Calu3 (cell line): ENCODE measurements at places on chromosomes 3 and 15.

DNA sequence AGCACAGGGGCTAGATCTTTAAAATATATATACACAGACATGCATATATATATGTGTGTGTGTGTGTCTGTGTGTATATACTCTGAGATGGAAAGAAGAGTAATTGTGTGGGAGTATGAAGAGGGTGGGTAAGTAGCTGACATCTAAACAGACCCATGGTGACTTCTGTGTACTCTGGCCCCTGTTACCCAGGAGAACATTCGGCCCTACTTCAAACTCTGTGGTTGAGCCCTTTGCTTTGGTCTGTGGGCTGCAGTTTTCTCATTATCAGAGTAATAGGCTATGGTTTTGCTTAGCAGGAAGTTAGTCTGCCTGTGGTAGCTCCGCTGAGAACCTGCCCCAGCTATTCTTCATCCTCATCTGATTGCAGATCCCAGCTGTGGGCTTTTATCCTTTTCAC is 141.4 kb downstream of the RBPMS2 start:
- no peaks in the 10 kb centered on the region for H3K27me3 ChIP-seq
- no peak for DNase-seq
- peaks cover 35% of the 10 kb centered on the region for H3K4me1 ChIP-seq
- peak overlapping the region; percentile 55 for H3K4me3 ChIP-seq

GRCh38 chr15:65971741-65971995 is 102.4 kb downstream of the RAB11A start:
- H3K27me3 ChIP-seq: peaks cover 18% of the 10 kb centered on the region
- DNase-seq: no peak
- no peak overlapping the region for H3K4me3 ChIP-seq
- H3K36me3 ChIP-seq: peaks cover 6% of the 10 kb centered on the region

DNA sequence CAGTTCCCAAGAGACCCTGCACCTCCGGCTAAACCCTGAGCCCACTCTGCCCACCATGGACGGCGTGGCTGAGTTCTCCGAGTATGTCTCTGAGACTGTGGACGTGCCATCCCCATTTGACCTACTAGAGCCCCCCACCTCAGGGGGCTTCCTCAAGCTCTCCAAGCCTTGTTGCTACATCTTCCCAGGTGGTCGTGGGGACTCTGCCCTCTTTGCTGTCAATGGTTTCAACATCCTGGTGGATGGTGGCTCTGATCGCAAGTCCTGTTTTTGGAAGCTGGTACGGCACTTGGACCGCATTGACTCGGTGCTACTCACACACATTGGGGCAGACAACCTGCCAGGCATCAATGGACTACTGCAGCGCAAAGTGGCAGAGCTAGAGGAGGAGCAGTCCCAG is 4.0 kb downstream of the MAP1A start:
- H3K27me3 ChIP-seq: peaks cover 89% of the 10 kb centered on the region
- no peaks in the 10 kb centered on the region for H3K4me1 ChIP-seq
- no peak for DNase-seq
- H3K4me3 ChIP-seq: no peak overlapping the region
- H3K36me3 ChIP-seq: no peaks in the 10 kb centered on the region
- no peak overlapping the region for H3K27ac ChIP-seq

GRCh38 chr15:56102441-56102840 is 109.0 kb upstream of the NEDD4 start:
- no peaks in the 10 kb centered on the region for H3K27me3 ChIP-seq
- no peak for DNase-seq

DNA sequence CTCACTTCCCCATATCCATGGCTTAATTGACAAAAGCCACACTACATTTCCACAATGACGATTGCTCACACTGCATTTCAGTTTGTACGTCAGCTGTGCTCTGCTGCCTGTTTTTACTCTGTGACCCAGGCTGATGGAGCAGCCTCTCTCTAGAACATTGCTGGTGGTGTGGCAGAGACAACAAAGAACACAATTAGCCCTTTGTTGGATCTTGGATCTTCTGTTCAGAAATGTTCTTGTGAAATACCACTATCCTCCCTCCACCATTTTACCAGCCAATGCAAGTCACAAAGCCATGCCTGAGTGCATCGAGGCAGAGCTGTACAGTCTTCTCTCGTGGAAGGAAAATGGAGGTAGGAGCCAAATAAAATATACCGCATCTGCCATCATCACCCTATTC is 56.9 kb upstream of the TBC1D5 start:
- no peak overlapping the region for H3K4me3 ChIP-seq
- no peaks in the 10 kb centered on the region for H3K36me3 ChIP-seq
- DNase-seq: no peak
- H3K4me1 ChIP-seq: peaks cover 10% of the 10 kb centered on the region
- H3K27ac ChIP-seq: no peak overlapping the region

- no peaks in the 10 kb centered on the region for H3K36me3 ChIP-seq
- no peak overlapping the region for H3K4me3 ChIP-seq
- no peaks in the 10 kb centered on the region for H3K4me1 ChIP-seq
- no peaks in the 10 kb centered on the region for H3K27me3 ChIP-seq
- DNase-seq: peak; percentile 27
Measured at GRCh38 chr3:87145553-87145952, 81.6 kb upstream of the CHMP2B start.

GRCh38 chr15:55942332-55942731 is 51.1 kb downstream of the NEDD4 start:
- DNase-seq: no peak
- H3K27me3 ChIP-seq: no peaks in the 10 kb centered on the region
- H3K27ac ChIP-seq: no peak overlapping the region
- no peak overlapping the region for H3K4me3 ChIP-seq

- no peak overlapping the region for H3K4me3 ChIP-seq
- no peaks in the 10 kb centered on the region for H3K27me3 ChIP-seq
- H3K4me1 ChIP-seq: no peaks in the 10 kb centered on the region
- H3K27ac ChIP-seq: no peak overlapping the region
- no peaks in the 10 kb centered on the region for H3K36me3 ChIP-seq
Measured at GRCh38 chr3:58868097-58868779, 181.6 kb downstream of the CFAP20DC start.

GRCh38 chr15:38017721-38018120 is 83.3 kb downstream of the TMCO5A start:
- no peak overlapping the region for H3K27ac ChIP-seq
- DNase-seq: no peak
- H3K36me3 ChIP-seq: no peaks in the 10 kb centered on the region
- no peaks in the 10 kb centered on the region for H3K27me3 ChIP-seq
- H3K4me3 ChIP-seq: no peak overlapping the region

- peaks cover 4% of the 10 kb centered on the region for H3K36me3 ChIP-seq
- H3K27me3 ChIP-seq: no peaks in the 10 kb centered on the region
- peak overlapping the region; percentile 80 for H3K27ac ChIP-seq
- no peak overlapping the region for H3K4me3 ChIP-seq
Measured at GRCh38 chr3:106336619-106337018, 467.8 kb upstream of the CBLB start.

DNA sequence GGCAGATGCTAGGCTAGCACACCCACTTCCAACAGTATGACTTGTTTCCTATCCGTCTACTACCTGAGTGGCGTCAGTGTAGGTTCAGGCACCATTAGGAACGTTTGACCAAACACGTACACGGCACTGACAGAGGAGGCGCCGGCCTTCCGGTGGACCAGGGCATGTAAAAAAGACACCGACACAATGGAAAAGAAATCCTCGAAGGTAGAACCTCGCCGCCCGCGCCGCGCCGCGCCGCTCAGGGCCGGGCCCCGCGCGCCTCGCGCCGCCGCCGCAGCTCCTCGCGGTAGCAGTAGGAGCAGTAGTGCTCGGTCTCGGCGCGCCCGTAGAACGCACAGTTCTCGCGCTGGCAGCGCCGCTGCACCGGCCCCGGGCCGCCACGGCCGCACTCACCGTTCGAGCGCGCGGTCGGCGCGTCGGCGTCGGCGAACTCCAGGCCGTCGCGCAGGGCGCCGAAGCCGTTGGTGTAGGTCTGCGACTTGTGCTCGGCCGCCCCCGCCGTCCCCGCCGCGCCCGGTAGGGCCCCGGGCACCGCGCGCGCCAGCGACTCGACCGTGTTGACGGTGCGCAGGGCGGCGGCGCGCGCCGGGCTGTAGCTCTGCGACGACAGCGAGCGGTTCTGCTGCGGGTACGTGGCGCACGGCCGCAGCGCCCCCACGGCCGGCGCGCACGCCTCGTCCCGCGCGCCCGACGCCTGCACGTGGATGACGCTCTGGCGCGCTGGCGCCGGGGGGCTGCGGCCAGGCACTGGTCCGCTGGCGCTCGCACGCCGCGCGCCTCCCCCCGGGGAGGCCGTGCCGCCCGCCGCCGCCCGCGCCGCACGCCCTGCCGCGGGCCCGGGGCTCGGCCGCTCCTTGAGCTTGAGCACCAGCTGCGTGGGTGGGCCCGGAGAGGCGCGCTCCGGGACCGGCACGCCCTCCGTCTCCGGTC is 156.7 kb downstream of the KLF13 start:
- H3K36me3 ChIP-seq: no peaks in the 10 kb centered on the region
- DNase-seq: no peak
- no peaks in the 10 kb centered on the region for H3K4me1 ChIP-seq
- H3K27ac ChIP-seq: no peak overlapping the region
- no peak overlapping the region for H3K4me3 ChIP-seq
- no peaks in the 10 kb centered on the region for H3K27me3 ChIP-seq

DNA sequence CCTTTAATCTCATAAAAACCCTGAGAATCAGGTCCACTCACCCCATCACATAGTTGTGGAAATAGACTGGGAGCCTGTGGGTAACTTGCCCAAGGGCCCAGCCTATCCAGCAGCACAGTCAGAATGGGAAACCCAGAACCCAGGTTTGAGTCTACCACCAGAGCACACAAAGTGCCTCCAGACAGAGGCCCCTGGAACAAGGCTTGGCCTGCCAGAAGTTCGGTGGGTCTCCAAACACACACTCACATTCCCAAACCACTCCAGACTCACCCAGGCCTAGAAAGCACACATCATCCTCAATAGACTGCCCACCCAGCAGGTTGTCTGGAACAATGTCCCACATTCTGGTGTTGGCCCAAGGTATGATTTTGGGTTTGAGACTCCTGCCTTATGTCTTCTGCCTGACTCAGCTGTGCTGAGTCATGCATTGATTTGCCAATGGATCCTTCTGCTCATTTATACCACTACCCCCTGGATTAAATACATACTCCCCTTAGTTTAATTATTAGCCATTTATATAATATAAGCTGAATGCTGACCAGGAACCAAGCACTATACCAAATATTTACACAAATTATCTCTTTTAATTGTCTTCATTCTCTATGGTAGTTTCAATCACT is 4.5 kb downstream of the SLC12A8 start:
- no peak overlapping the region for H3K27ac ChIP-seq
- H3K4me3 ChIP-seq: no peak overlapping the region
- no peaks in the 10 kb centered on the region for H3K27me3 ChIP-seq
- DNase-seq: no peak

- no peak overlapping the region for H3K4me3 ChIP-seq
- no peaks in the 10 kb centered on the region for H3K27me3 ChIP-seq
- no peak overlapping the region for H3K27ac ChIP-seq
- H3K4me1 ChIP-seq: no peaks in the 10 kb centered on the region
Measured at GRCh38 chr15:93986400-93986984, 244.9 kb upstream of the MCTP2 start.

GRCh38 chr3:169420429-169420828 is 243.1 kb downstream of the MECOM start:
- no peaks in the 10 kb centered on the region for H3K36me3 ChIP-seq
- H3K4me1 ChIP-seq: no peaks in the 10 kb centered on the region
- DNase-seq: no peak
- H3K27me3 ChIP-seq: no peaks in the 10 kb centered on the region

GRCh38 chr15:32717426-32718226 is at the start of gene GREM1:
TSS of gene GREM1 (plus strand) at chr15:32718004. CDS start at chr15:32730691, 12,687 bp downstream.
- no peak within 1 kb of the TSS for H3K4me3 ChIP-seq
- H3K4me1 ChIP-seq: no peaks in the 10 kb centered on the region
- H3K27me3 ChIP-seq: no peaks in the 10 kb centered on the region
- H3K36me3 ChIP-seq: no peaks in the 10 kb centered on the region
- no peak within 1 kb of the TSS for H3K27ac ChIP-seq

DNA sequence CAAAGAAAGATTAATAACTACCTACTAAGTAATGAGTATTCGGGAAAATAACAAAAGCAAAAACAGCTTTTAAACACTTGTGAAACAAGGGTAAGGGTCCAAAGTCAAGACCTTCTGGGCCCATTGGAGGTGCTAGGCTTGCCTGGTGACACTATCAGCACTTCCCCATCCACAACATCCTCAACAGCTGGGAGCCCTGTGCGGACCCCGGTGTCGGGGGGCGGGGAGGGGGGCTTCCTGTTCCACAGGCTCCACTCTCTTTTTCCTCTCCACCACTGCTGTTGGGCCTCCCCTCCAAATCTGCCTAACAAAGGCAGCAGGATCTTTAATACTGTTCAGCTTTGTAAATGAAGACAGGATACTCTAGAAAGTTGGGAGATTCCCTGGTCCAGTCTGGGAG is 21.6 kb downstream of the NGRN start:
- no peak overlapping the region for H3K27ac ChIP-seq
- no peaks in the 10 kb centered on the region for H3K27me3 ChIP-seq
- H3K4me1 ChIP-seq: no peaks in the 10 kb centered on the region
- no peak for DNase-seq
- H3K36me3 ChIP-seq: no peaks in the 10 kb centered on the region

GRCh38 chr3:107431246-107432012 is 54.2 kb downstream of the CCDC54 start:
- H3K27ac ChIP-seq: peak overlapping the region; percentile 52
- no peaks in the 10 kb centered on the region for H3K4me1 ChIP-seq
- no peaks in the 10 kb centered on the region for H3K27me3 ChIP-seq
- DNase-seq: peak; percentile 71
- H3K36me3 ChIP-seq: peaks cover 22% of the 10 kb centered on the region
- peak overlapping the region; percentile 71 for H3K4me3 ChIP-seq

- no peak overlapping the region for H3K27ac ChIP-seq
- no peak for DNase-seq
- no peak overlapping the region for H3K4me3 ChIP-seq
- H3K27me3 ChIP-seq: peaks cover 13% of the 10 kb centered on the region
Measured at GRCh38 chr15:69009341-69009740, 5.2 kb upstream of the NOX5 start.

GRCh38 chr15:65862682-65863081 is 6.6 kb upstream of the RAB11A start:
- no peak overlapping the region for H3K27ac ChIP-seq
- no peaks in the 10 kb centered on the region for H3K27me3 ChIP-seq
- H3K4me3 ChIP-seq: no peak overlapping the region
- H3K4me1 ChIP-seq: no peaks in the 10 kb centered on the region
- DNase-seq: peak; percentile 49

- no peak overlapping the region for H3K4me3 ChIP-seq
- H3K27me3 ChIP-seq: no peaks in the 10 kb centered on the region
- no peaks in the 10 kb centered on the region for H3K36me3 ChIP-seq
- DNase-seq: no peak
Measured at GRCh38 chr3:23728601-23729117, 77.1 kb upstream of the UBE2E1 start.

DNA sequence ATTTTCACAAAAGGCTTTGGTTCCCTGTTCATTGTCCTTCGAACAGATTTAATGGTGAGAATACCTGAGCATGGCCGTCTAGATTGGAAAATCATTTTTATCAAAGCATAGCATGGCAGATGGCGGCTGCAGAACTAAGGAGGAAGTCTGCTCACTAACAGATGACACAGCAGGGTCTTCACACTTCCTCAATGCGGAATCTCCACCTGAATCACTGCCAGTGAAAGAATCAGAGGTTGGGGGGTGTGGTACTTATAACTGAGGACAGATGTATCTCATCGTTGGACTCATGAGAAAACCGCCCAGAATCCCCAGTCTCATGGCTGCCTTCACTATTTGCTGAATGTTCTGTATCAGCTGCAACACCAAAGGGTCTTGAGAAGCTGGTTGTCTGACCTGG is 31.6 kb upstream of the PYGO1 start:
- no peaks in the 10 kb centered on the region for H3K36me3 ChIP-seq
- H3K27ac ChIP-seq: no peak overlapping the region
- no peak overlapping the region for H3K4me3 ChIP-seq
- no peaks in the 10 kb centered on the region for H3K4me1 ChIP-seq
- H3K27me3 ChIP-seq: no peaks in the 10 kb centered on the region
- DNase-seq: no peak

- peak; percentile 38 for DNase-seq
- peaks cover 33% of the 10 kb centered on the region for H3K4me1 ChIP-seq
- no peaks in the 10 kb centered on the region for H3K36me3 ChIP-seq
- no peaks in the 10 kb centered on the region for H3K27me3 ChIP-seq
- H3K27ac ChIP-seq: no peak overlapping the region
Measured at GRCh38 chr3:44954962-44955361, 21.0 kb downstream of the ZDHHC3 start.
